Inflammatory macrophage treated with lipopolysaccharide for 4 hours (primary cell): ENCODE measurements at places on chromosomes 4 and X.

- DNase-seq = no peak
Observed at GRCh38 chr4:19402581-19403065, 849.1 kb upstream of the SLIT2 start.

DNA sequence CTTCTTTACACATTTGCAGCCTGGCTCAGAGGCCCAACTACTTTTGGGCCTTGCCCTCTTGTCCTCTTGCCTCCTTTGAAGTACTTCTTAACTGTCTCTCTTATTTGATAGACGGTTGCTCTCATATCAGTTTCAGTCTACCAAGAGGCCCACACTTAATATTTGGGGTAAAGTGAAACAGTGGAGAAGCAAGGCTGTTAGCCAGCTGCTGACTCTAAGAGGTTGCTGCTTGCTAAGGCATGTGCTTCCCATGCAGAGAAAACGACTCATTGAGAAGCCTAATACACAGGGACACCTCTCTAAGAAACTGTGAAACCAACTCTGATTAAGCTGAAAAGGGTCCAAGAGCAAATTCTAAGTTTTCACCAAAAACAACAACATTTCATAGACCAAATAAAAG, 94.6 kb downstream of the PPP3CA start:
- DNase-seq = no peak

- DNase-seq = no peak
Observed at GRCh38 chr4:106486533-106486932, 118.0 kb upstream of the GIMD1 start.

- DNase-seq = no peak
Observed at GRCh38 chr4:88413801-88414200, 35.1 kb downstream of the HERC6 start.

DNA sequence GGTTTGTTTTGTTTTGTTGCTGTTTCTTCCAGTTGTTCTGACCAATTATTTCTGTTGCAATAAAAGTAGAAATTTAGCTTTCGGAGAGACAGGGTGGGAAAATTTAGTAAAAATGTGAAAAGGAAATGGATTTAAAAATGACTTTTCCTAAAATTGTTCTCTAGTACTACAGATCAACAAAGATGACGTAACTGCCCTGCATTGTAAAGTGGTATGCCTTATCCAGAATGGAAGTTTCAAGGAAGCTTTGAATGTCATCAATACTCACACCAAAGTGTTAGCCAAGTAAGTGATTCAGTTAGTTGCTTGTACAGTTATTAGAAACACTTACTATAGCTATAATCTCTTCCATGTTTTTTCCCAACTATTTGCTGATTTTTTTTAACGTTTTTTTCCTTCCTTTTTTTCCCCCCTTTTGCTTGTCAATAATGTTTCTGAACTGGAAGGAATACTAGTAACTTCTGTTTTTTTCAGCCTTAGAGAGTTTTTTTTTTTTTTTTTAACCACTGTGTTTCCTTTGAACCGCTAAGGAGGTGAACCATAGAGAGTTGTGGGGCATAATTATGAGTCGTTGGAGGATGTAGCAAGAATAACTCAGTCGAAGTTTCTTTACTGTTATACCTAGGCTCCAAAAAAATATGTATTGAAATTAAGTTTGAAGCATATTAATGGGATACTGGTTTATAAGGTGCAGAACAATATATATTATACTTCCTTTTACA, 2.2 kb downstream of the SRP72 start:
- no peak for DNase-seq

GRCh38 chrX:109940411-109940810, 62.5 kb upstream of the TMEM164 start:
- DNase-seq = no peak

- DNase-seq = no peak
Observed at GRCh38 chr4:14834382-14834781, 167.9 kb upstream of the CPEB2 start.

DNA sequence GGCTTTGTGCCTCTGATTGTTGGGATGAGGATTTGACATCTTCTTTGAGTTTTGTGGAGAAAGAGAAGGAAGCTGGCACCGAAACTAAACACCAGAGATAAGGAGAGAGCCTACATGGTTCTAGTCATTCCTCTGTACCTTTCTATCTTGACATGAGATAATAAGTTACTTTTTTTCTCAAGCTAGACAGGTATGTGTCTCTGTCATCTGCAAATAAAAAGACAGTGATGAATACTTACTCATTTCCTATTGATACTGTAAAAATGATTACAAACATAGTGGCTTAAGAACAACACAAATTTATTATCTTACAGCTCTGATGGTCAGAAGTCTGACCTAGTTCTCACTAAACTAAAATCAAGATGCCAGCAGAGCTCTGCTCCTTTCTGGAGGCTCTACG, 1391.2 kb downstream of the STIM2 start:
- DNase-seq = no peak

DNA sequence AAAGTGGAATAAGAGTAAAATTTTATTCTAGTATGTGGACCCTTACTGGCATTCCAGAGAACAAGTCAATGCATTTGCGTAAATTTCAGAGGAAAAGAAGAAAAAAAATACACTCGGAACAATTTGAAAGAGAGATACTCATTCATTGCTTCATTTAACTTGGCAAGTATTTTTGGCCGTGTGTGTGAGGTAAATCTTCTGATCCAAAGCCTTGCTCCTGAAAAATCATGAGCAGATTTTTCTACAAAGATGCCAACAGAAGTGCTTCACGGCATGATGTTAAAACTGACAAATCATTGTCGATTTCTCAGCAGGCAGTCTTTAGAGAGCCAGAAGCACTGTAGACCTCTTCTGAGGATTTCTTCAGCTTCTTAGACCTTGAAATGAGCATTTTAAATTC, 194.0 kb downstream of the COX18 start:
- no peak for DNase-seq

DNA sequence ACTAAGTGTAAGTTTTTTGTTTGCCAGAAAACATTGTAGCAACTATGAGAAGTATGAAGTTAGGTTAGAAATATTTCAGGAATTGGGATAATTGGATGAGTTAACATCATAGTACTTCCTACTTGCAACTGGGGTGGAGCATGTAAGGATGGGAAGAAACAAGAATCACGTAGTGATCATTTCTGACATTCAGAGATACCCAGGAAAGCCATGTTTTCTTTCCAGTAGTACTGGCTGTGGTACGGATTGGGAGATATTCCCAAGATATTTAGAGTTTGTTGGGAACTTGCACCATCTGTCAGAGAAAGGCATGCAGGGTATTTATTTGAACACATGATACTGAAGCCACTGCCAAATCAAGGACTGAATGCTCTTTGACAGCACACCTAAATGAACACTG, 87.6 kb upstream of the SLC4A4 start:
- no peak for DNase-seq

DNA sequence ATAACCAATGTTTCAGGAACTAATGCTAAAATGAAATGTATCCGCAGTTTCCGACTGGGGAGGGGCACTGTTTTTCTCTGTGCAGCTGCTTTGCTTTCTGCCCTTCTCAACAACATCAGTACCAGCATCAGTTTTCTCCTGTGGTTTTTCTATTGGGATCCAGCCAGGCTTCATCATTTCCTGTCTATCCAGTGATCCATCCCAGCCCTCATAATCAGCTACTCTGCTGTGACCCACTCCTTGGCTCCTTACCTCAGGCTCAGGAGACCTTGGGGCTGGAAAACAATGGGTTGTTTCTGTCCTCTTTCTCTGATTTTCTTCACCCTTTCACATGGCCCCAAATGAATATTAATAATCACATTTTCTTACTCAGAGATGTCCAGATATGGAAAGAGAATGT, 222.2 kb upstream of the DKK2 start:
- no peak for DNase-seq

GRCh38 chr4:183350317-183351071, 28.3 kb upstream of the CLDN24 start:
- no peak for DNase-seq

DNA sequence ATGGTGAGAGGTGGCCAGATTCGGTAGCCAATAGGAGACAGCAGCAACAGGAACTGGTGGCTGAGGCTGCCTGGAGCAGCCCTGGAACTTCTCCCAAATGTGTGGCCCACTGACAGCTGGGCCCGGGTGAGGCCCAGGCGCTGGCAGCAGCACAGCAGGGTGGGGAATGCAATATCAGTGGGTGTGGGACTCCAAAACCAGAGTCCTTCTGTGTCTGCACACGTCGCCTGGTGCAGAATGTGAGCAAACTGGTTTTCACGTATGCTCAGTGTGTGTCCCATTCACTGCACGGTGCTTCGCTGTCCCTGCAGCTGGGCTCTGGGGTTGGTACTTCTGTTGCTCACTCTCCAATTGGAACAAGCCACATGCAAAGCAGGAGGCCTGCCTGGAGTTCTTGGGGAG, 14.4 kb upstream of the CENPU start:
- DNase-seq = no peak

DNA sequence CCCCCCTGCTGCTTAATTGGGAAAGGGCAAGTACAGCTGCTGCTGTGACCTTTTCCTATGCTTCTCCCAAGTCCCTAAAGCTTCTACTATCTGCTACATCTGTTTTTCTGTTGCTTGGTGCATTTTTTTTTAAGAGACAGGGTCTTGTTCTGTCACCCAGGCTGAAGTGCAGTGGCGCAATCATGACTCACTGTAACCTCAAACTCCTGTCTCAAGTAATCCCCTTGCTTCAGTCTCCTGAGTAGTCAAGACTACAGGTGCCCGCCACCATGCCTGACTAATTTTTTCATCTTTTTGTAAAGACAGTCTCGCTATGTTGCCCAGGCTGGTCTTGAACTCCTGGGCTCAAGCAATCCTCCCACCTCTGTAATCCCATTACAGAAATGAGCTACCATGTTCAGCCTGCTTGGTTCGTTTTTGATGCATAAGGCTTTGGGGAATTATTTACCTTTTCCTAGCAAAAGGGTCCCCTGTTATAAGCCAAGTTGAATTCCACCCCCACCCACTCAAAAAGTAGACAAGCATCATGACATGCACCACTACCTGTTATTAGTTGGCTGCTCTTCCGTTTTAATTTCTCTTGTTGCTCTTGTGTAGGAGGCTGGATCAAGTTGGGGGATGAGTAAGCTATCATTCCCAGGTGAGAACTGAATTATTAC, 39.6 kb downstream of the DGKK start:
- DNase-seq = no peak

DNA sequence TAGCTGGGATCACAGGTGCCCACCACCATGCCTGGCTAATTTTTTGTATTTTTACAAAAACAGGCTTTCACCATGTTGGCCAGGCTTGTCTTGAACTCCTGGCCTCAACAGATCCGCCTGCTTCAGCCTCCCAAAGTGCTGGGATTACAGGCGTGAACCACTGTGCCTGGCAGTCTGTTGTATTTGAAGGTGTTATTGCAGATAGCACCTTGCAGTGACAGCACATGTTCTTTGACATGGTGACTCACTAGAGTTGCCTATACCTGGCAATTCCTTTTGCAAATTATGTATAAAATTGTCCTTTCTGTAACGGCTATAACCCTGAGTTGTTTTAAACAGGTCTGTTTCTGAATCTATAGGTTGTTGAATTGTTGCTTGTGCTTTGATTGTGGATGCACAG, 7.9 kb downstream of the OGT start:
- no peak for DNase-seq

DNA sequence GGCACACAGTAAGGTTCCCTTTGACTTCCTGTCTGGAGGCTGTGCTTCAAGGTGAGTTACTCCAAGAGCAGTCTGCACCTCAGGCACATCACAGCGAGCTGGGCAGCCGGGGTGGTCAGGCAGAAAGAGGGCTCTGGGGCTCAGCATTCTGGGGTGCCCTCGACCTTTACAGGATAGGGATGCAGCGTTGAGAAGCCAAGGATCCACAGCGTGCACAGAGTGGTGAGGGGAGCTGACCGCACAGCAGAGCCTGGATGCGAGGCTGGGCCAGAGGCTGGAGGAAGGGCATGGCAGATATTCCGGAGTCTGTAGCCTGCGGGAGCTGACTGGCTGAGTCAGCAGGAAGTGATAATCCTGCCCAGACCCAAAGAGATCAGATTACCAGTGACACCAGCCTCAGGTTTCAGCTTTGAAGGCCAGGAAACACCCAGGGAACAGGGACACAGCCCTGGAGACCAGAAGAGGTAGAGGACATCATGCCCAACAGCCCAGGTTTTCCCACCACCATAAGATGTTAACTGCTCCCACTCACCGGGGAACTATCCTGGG, 38.4 kb upstream of the PDLIM3 start:
- no peak for DNase-seq

- no peak for DNase-seq
Observed at GRCh38 chrX:148588649-148589310, 88.4 kb downstream of the AFF2 start.

DNA sequence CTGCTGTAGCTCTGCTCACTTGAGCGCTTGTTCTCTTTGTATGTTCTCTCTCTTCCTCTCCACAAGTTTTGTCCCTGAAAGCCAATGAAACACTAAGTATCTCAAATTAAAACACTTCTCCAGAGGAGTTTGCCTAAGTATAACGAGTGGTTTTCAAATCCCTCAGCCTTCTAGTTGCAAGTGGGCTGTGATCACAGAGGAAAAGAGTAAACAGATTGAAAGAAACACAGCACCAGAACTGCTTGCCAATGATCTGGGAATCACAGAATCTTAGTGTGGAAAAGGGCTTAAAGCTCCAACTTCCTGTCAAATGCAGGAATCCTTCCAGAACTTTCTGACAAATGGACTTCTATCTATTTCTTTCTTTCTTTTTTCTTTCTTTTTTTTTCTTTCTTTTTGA, 4.8 kb upstream of the PRSS12 start:
- DNase-seq = no peak

DNA sequence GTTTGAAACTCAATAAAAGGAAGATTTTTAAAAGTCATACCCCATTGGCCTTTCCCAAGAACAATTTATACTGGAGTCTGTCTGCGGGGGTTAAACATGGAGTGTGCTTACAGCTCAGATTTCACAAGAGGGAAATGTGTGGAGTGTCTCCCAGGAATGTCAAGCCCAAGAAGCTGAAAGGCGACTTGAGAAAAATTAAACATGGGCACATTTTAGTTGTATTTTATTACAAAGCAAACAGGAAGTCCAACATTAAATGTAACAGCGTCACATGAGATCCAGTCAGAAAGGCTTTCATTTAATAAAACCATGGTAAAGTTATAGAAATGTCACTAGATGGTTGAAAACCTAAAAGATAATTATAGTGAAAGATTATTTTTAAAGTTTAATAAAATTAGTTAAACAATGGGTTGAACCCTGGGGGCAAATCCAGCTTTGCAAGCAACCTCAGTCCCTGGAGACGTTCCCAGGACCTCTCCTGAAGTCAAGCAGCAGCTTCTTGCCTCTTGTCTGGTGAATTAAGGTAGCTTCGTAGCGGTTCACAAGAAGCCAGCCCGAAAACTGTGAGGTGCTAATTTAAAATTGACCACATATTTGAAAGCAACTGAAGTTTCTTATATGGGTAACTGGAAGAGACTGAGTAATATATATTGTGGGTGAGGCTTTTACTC, 168.4 kb upstream of the EDNRA start:
- DNase-seq = no peak

DNA sequence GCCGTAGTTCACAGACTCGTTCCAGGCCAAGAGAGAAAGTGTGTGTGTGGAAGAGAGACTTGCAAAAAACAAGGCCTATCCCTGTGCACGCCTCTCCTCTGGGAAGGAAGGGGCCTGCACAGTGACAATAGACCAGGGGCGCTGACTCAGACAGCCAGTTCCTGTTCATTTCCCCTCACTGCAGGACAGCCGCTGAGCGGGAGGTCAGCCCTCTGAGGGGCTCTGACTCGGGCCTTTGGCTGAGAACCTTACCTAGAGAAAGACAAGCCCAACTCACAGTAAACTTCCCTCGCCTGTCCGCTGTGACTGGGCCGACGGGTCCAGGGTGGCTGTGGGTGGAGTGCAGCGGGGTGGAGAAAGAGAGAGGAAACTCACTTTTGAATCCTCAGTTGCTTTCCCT, 52.1 kb downstream of the RTL5 start:
- DNase-seq = no peak
